CD8-positive, alpha-beta memory T cell (primary cell): ENCODE measurements at places on chromosomes 1 and 21.

DNA sequence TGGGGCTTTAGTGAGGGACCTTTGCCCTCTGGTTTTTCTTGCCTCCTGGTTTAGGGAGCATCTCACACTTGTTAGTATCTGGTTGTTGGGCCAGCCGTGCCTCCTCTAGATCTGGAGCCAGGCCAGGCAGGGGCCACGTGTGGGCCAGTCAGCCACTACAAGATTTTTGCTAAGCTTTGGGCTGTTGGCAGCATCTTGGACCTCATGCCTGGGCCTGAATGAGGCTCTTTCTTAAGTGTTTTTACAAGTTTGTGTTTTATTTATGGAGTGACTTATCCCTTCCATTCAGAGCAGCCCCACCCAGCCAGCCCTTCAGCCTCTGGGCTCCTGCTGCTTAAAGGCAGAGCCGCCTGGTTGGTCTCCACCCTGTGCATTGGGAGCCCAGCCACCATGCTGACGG, 1.6 kb upstream of the SH3BGRL3 start:
- DNase-seq = no peak

DNA sequence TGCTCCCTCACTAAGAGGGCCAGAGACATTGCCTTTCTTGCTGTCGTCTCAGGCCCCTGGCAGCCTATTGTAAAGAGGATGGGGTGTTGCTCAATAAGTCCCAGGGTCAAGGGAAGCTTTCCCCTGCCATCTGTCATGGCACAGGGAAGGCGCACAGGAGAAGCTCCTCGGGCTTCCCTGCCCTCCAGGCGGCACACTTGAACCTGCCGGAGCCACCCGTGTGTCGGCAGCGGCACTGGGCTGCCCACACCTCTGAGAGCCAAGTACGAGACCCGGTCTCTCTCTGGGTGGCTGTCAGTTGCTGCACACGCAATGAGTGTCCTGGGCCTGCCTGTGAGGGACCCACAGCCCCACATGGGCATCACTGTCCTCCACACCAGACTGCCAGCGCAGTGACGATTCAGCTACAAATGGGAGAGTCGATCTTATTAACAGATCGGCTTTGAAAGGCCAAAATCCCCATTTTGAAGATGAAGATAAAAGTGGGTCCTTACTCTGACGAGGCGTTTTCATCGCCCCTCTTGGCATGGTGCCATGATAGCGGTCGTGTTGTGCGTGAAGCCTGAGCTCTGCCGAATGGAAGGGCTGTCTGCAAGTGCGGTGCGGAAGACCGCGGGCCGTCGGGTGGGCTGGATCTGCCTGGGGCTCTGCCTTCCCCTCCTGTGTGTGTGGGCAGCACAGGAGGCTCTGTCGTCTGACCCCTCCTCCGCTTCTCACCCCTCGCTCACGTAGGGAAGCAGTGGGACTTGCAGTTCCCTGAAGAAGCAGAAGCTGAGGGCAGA, 29.2 kb upstream of the PDXK start:
- no peak for DNase-seq

- DNase-seq = no peak
These were observed 34.6 kb upstream of the COX20 start for GRCh38 chr1:244800821-244801220.

DNA sequence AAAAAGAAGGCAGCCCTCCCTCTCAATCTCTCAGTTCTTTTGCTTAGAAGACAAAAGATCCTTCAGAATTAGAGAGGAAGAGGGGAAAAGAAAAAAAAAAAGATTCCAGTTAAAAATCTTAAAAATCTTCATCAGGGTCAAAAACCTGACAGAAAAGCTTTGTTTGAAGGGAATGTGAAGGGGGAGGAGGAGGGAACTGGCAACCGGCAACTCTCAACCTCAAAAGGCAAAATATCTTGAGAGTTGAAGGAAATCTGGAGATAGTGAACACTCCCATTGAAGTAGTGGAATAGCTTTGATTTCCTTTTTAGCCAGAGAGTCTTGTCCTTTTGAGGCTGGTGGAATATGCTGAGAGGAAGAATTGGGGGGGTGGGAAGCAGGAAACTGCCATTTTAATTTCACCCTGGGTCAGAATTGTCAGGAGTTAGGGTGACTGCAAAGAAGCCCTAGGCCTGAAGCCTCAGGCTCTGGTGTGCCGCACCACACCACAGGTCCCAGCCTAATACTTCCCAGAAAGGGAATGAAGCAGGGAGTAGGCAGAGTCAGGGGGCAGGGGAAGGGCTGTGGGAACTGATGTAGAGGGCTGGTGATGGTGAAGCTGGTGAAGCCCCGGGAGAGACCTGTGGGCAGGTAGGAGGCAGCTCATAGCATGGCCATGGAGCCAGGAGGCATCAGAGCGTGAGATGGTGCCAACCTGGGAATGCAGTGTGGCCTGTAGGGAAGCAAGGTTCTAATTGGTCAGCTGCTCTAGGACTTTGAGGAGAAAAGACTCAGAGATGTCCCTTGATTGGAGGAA, 24.6 kb downstream of the KIRREL1 start:
- no peak for DNase-seq

GRCh38 chr1:109025694-109026093, 16.2 kb downstream of the WDR47 start:
- no peak for DNase-seq

DNA sequence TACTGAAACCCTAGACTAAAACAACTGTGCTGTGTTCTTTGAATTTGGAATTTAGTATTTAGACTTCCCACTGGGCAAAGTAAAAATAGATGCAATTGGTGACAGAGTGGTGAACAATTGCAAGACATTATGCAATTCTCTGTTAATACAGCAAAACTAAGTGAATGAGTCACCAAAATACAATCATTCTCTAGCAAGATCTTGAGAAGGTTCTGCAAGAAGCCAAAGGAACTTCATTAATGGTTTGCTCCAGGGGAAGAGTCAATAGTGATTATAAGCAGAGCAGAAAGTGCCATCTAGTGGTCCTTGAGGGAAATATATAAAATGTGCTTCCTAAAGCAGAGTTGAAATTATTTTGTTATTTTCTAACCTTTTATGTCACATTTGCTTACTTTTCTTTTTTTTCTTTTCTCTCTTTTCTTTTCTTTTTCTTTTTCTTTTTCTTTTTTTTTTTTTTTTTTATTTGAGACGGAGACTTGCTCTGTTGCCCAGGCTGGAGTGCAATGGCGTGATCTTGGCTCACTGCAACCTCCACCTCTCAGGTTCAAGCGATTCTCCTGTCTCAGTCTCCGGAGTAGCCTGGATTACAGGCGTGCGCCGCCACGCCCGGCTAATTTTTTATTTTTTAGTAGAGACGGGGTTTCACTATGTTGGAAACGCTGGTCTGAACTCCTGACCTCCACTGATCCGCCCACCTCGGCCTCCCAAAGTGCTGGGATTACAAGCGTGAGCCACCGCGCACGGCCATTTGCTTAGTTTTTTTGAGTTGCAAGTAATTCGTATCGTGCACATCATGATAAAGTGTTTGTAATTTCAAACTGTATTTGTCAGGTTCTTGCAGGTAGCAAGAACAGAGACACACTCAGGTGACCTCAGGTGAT, 99.2 kb downstream of the CTH start:
- no peak for DNase-seq

GRCh38 chr1:54252371-54252936, 52.5 kb downstream of the MRPL37 start:
- DNase-seq = no peak

- no peak for DNase-seq
These were observed 2.8 kb downstream of the UBE2J2 start for GRCh38 chr1:1270813-1271212.

DNA sequence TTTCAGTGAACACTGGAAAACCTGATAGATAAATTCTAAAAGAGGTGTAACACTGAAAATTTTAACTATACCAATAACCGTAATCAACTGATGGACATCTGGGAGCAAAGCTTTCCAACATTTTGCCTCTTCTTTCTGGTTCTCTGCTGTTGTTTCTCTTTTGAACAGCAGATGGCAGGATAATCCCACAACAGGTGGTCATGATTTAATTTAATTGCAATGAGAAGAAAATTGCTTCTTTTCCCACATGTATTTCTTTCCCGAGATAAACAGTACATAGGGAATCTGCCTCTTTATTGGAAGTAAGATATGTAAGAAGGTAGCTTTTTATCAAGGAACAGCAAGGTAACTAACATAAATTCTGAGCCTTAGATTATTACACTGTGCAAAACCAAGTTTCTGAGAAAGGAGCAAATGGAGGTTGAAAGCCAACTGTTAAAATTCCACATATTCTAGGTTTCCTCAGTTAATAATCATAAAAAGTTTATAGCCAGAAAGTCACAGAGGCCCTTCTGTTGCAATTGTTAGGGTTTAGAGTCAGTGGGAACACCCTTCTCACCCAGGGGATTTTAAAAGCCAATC, 72.9 kb downstream of the RPS6KA1 start:
- DNase-seq = peak; percentile 61

DNA sequence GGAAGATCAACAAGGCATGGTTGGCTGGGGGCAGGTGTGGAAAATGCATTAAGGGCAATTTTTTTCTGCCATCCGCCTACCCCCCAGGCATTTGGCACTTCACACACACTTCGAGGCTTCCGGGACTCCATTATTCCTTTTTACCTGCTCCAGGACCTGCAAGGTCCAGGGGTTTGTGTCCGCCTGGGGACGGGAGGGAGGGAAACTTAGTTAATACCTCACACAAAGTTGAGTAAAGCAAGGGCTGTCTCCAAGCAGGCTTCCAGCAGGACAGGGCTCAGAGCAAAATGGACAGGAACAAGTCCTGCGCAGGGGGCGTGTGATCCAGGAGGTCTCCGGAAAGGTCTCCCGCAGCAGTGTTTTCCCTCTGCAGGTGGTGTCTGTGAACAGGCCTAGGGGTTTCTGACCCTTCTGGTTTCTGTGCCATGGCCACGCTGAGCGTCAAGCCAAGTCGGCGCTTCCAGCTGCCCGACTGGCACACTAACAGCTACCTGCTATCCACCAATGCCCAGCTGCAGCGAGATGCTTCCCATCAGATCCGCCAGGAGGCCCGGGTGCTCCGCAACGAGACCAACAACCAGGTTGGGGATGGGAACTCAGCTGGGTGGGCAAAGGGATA, 712 bp downstream of the TEKT2 start:
- DNase-seq = no peak

DNA sequence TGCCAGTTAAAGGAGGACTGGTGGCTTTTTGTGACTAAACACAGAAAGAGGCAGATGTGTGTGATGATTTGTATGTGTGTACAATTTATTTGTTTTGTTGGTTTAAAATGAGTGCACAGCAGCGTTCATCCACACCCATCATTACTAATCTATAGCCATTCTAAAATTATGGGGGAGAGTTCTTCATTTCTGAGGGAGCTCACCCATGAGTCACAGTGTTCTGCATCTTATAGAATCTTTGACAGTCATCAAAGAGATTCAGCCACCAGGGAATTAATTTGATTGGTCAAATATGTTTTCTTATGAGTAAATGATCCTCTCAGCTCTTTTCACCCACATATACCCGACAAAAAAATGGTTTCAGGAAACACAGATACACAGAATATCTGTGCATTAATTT, 147.9 kb downstream of the GREM2 start:
- no peak for DNase-seq

GRCh38 chr1:226410958-226411357, 3.1 kb upstream of the PARP1 start:
- DNase-seq = no peak
